ENCODE measurements at places on chromosomes 6 and 20. TPM values are rescaled to one million over a fixed set of nuclear protein-coding genes. Genes with fewer than 3 reads are reported as not detected.

- peak; percentile 13 for DNase-seq
- peak overlapping the region; percentile 84 for H3K4me3 ChIP-seq
- no peaks in the 10 kb centered on the region for H3K4me1 ChIP-seq
These were observed 20.9 kb upstream of the POM121L2 start for GRCh38 chr6:27332692-27333641.

DNA sequence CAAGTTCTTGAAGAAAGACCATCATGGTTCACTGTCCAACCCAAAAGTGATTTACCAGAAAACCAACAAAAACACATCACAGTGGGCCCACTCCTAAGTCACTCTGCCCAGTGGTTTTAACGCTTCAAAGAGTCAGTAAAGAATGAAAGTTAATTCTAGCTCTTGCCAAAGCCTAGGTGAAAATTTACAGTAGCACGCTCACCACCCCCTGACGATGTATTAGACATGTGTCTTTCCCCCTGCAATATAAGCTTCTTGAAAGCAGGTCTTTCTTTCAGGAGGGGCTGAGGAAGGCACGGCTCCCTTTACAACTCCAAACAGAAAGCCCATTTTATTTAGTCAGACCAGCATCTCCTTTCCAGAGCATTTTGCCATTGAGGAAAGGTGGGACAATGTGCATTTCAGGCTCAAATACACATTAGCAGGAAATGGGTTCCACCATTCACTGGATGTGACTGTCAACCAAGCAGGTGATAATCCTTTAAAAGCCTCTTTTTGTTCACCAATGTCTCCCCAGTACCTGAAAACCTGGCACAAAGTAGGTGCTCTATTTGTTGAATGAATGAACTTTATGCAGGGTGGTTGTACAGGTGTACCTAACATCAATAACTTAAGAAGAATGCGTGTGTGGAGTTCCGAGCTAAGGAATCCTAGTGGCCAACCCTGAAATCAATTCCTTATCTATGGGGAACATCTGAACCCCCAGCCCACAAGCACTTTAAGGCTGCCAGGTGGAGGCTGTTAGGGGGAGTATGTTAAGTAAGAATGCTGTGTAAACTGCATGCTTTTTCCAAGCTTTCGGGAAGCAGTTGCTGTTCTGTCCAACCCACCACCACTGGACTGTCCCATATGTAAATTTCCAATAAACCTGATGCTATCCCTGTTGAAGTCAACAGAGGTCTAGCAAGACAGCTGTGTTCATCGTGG is 11.4 kb downstream of the EZR start:
- no peaks in the 10 kb centered on the region for H3K27me3 ChIP-seq
- no peak for DNase-seq
- no peak overlapping the region for H3K27ac ChIP-seq
- H3K4me1 ChIP-seq = peaks cover 13% of the 10 kb centered on the region
- H3K4me3 ChIP-seq = no peak overlapping the region

PRL gene
- not detected for total RNA-seq

SLC17A1 gene
- not detected for total RNA-seq

DNA sequence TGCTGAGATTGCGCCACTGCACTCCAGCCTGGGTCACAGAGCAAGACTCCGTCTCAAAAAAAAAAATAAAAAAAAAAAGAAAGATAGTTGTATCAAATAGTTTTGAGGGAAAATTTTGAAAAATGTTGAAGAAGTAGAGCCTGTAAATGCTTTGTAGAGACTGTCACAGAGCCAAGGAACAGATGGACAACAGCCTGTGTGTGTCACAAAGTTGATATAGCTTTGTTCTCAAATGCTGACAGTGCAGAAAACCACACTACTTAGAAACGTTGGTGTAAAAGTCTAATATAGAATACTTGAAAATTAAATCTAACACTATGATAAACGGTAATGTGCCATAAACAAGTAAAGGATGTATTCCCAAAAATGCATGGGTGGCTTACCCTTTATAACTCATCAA is 25.4 kb downstream of the PTK7 start:
- no peaks in the 10 kb centered on the region for H3K36me3 ChIP-seq
- no peaks in the 10 kb centered on the region for H3K27me3 ChIP-seq
- no peak overlapping the region for H3K4me3 ChIP-seq
- H3K27ac ChIP-seq = no peak overlapping the region

NUDT3 gene
- 36.3 TPM for total RNA-seq
